ENCODE measurements at places on chromosomes 1 and 21. TPM values are rescaled to one million over a fixed set of nuclear protein-coding genes. Genes with fewer than 3 reads are reported as not detected.

GPR157 gene
- total RNA-seq = 40.6 TPM

CFHR4 gene
- not detected for total RNA-seq

GRCh38 chr1:209391792-209392191 is 191.7 kb upstream of the CAMK1G start:
- no peak for DNase-seq

GRCh38 chr1:15134285-15134684 is 19.3 kb upstream of the TMEM51 start:
- DNase-seq = no peak

FMOD gene
- total RNA-seq = 51.6 TPM

GRCh38 chr1:6348511-6349191 is 44.9 kb downstream of the ACOT7 start:
- DNase-seq = peak; percentile 64

DNA sequence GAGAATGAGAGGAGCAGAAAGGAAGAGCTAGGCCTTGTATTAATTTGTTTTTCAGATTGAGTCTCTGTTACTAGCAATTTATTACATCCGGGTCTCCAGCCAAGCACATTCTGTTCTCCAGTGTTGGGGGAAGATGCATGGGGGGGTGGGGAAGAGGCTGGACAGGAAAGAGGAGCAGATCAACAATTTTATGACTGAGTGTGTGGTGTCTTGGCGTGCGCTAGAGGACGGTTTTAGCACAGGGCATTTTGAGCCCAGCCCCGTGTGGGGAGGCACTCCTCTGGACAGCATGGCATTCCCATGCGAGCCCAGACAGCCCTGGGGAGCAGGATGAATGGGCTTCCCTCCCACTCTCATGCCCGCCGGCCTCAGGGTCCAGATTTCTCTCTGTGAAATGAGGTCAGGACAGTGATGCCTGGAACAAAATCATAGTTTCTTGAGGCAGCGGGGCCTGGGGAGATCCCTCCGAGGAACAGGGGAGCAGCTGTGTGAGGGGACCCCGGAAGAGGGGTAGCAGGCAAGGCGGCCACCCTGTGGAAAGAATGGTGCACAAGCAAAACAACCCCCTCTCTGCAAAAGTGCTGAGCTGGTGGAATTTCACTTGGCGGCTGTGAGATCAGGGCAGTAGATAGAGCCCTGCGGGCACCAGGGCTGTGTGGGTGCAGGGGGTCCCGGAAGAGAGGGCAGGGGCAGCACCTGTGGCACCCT is 16.3 kb downstream of the SOX13 start:
- DNase-seq = no peak

FALEC gene
- total RNA-seq = not detected

Measured in left cardiac atrium (tissue), 4 donors.